8988T (cell line): ENCODE measurements at places on chromosomes 1 and 21.

DNA sequence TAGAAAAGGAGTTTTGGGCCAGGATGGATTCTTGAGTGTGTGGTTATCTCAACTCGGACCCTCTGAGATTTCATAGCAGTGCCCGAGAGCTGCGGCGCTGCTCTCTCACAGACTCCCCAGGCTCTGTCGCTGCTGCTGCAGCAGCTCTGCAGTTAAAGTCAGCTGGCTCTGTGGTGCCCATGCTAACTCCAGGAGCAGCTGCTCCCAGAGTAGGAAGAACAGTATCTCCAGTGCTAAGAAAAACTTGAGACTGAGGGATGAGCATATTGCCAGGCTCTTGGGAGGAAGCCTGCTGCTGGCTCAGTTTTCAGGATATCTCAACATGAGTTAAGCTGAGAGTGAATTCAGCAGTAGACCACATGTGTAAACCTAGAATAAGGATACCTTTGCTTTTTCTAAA lies 4.5 kb downstream of the LCE2D start:
- no peak for DNase-seq

- DNase-seq: no peak
Observed at GRCh38 chr1:46687093-46687659, 15.5 kb downstream of the TEX38 start.

DNA sequence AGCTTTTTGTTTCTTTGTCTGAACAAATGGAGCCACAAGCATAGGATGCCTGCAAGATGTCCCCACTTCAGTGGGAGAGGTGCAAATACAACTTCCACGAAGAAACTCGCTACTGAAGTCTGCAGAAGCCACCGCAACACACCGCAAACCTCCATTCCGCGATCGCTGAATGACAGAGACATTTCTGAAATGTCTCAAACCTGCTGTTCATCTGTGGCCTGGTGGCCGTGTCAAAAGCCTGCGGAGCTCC lies 1.0 kb downstream of the TP53BP2 start:
- no peak for DNase-seq

GRCh38 chr1:173545688-173546087 lies 57.2 kb downstream of the SLC9C2 start:
- DNase-seq: no peak

- no peak for DNase-seq
Observed at GRCh38 chr1:42085596-42085995, 67.6 kb upstream of the GUCA2B start.

GRCh38 chr1:12456979-12457378 lies 161.0 kb downstream of the DHRS3 start:
- no peak for DNase-seq

- no peak for DNase-seq
Observed at GRCh38 chr1:112054510-112054909, 65.0 kb upstream of the KCND3 start.

DNA sequence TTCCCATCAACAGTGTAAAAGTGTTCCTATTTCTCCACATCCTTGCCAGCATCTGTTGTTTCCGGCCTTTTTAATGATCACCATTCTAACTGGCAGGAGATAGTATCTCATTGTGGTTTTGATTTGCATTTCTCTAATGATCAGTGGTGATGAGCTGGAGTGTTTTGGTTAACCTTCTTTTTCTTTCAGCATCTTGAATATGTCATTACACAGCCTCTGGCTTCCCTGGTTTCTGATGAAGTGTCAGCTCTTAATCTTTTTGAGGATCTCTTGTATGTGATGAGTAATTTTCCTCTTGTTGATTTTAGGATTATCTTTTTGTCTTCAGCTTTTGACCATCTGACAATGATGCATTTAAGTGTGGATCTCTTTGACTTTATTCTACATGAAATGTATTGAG lies 133.2 kb upstream of the GRIK3 start:
- DNase-seq: no peak

GRCh38 chr1:86380257-86380861 lies 15.8 kb downstream of the ODF2L start:
- DNase-seq: no peak

GRCh38 chr1:98090351-98090750 lies 169.5 kb upstream of the DPYD start:
- no peak for DNase-seq

GRCh38 chr1:182015360-182015759 lies 46.2 kb downstream of the ZNF648 start:
- no peak for DNase-seq

DNA sequence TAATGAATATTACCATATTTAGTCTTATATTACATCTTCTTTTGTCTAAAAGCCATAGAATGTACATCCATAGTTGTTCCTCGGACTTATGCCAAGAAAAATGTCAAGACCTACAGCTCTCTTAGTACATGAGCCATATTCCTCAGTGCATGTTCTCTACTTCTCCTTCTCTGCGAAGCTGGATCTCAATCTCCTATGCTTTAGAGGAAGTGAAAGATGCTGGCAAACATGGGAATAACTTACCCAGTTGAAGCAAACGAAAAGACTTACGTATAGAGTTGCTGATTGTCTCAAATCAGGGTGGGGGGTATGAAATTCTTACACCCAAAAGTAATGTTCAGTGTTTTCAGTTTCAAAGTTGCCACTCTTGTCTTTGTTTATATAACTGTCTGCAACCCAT lies 32.7 kb downstream of the OR13G1 start:
- no peak for DNase-seq

GRCh38 chr1:171185091-171185490 lies at the start of gene FMO2:
Gene FMO2, plus strand, starts transcription at chr1:171185300. Its CDS starts 414 bp downstream, at chr1:171185714.
- DNase-seq: no peak

- DNase-seq: no peak
Observed at GRCh38 chr1:218207194-218207593, 77.9 kb upstream of the RRP15 start.

DNA sequence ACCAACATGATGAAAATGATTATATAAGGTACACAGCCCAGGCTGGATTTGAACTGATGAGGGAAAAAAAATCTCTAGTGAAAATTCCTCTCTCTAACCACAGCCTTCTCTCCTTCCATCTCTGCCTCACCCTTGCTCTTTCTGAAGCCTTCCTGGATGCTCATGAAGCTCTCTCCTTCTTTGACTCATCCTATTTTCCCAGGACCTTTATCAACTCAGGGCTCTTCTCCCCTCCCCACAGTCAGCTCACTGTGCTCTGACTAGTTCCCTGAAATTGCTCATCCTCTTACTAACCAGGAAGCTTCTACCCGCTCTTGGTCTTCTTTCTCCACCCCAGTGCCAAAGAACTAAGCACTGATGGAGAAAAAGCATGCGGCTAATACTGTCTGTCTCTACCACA lies 46.4 kb upstream of the ERG start:
- no peak for DNase-seq

- DNase-seq: no peak
Observed at GRCh38 chr1:8004803-8005573, 21.1 kb downstream of the ERRFI1 start.

- DNase-seq: no peak
Observed at GRCh38 chr1:33435096-33435820, 4.4 kb upstream of the PHC2 start.

- no peak for DNase-seq
Observed at GRCh38 chr1:205002705-205003104, 40.3 kb upstream of the CNTN2 start.

DNA sequence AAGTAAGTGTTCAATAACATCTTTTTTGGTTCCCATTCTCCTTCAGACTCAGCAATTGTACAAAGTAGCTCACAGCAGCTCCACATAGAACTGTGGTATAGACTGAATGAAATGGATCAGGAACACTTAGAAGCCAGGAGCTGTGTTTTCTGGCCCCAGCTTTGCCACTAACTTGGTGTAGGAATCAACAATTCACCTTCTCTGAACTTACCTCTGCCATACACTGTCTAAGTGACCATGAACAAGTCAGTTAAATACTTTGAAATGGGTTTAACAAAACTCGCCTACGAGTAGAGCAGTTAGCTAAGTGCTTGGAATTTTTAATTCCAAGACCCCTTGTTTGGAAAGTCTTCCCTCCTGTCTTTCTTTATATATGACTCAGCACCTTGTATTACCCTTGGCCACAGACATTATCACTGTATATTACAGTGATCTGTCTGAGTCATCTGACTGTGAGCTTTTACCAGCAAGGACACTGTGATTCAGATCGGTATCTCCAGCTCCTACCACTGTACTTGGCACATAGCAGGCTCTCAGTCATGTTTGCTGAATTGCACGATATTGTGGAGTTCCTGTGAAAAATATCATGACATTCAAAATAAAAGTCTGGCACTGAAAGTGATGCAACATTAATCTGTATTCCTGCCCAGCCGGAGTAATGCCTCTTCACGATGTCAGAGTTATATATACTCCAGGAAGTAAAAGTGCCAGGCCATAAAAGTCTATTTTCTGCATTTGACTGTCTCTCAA lies 101.7 kb upstream of the BEND5 start:
- no peak for DNase-seq

DNA sequence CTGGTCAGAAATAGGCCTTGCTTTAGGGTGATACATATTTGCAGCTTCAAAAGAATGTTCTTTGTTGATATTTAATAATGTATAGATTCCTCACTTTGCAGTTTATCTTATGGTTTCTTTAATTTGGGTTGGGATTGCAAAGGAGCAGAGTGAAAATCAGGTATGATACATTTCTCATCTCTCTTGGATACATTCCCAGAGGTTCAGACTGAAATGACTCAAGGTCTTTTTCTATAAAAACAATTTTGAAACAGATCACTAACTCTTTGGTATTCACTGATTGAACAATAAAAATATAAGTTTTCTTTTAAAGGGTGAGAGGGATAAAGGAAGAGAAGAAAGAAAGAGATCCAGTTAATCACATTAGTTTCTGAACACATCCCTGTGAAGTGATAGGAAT lies 606.5 kb upstream of the CAMK1G start:
- DNase-seq: no peak

GRCh38 chr1:26066857-26067256 lies 573 bp downstream of the TRIM63 start:
- no peak for DNase-seq

DNA sequence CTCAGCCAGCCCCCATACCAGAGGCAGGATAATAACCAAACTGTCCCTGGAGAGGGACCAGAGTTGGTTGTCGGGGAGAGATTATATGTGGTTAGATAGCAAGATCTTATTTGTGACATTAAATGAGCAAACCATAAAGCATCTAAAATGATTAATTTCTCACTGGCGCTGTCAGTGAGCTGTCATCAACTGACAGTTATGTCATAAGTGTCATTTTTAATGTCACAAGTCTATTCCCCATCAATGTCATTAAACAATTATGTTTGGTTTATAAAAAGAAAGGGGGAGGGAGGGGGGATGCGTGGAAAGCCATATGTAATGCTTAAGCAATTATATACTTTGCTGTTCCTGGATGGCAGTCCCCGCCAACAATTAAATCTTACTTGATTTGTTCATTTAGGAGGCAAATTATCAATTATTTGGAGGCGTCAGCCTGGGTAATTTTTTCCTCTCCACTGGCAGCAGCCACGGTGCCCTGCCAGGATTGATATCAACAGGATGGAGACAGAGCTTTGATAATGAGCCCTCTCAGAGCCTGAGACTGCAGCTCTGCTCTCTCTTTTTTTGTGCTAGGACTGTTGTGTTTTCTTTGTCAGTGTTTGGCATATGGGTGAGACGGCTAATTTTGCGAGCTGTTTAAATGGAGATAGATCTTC lies 333.6 kb upstream of the CAMK1G start:
- DNase-seq: no peak

DNA sequence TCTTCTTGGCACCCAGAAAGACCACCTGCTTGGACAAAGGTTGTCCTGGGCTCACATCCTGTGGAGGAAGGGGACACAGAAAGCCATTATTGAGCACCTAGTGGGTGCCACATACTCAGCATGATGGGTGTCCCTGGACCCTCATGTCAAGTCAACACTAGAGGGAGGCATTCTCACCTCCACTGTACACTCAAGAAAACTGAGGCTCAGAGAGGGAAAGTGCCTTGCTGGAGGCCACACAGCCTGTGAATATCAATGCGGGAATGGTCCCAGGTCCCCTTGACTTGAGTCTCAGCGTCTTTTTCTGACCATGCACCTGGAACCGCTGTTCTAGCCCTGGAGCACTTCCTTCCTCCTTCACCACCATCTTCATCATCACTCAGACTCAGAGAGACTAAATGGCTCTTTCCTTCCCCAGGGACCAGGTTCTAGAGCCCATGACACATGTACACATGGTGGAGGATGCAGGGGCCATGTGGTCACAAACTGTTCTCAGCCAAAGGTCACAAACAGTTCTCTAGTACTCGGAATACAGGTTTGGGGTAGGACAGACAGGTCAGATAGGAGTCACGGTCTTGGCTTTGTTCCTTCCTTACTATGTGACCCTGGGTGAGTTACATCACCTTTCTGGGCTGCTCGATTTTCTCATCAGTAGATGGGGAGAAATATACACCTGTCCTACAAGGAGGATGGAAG lies 89.2 kb upstream of the WNT4 start:
- DNase-seq: no peak

DNA sequence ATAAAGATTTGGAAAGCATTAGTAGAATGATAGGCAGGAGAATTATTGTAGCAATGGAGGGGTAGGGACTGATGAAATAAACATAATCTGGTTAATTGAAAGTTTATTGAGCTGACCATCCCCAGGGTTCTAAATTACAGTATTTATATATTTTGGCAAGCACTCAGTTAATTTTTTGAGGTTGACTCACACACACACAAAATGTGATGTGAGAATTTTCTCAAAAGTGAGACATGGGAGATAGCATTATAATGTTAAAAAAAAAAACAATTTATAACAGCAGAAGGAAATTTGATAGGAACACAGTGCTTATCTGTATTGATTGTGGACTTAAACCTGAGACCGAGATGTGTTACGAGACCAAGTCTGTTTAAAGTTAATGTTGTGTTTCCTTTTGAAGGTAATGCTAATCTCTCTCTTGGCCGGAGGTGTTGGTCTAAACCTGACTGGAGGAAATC lies 24.6 kb downstream of the TRIM45 start:
- DNase-seq: no peak

GRCh38 chr1:217135569-217135915 lies 412.3 kb upstream of the ESRRG start:
- no peak for DNase-seq

DNA sequence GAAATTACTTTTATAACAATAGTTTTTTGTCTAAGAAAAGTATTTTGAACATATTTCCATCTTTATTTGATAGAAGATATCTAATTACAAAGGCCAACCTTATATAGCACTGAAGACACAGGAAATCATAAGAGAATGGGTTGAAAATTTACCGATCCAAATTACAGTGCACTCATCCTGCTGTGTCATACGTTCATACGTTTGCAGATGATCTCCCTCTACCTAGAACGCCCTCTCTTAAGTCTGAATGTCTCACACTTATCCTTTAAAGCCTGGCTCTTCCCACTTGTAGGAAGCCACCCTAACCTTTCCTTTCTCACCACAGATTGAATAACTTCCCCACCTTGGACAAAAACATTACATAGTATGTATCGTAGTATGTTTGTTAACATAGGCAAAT lies 9.3 kb downstream of the ASH1L start:
- no peak for DNase-seq

DNA sequence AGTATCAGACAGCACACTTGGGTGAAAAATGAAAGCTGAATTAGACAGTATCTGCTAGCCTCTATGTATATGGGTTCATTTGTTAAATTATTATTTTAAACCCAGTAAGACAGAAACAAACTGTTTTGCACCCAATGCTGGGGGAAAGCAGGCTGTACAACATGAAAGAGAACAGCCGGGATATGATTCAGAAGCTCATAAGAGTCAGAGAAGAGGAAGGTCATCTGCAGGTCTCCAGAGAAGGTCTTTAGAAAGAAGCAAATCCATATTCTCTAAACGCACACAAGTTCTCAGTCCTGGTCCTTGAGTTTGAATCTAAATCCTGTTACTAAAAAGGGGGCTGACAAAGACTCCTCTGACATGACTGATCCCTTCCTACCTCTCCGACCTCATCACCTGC lies 155.1 kb downstream of the SIPA1L2 start:
- DNase-seq: no peak

- no peak for DNase-seq
Observed at GRCh38 chr1:54614024-54614423, 9.3 kb downstream of the FAM151A start.
